ENCODE measurements at places on chromosomes 3 and 15. TPM values are rescaled to one million over a fixed set of nuclear protein-coding genes. Genes with fewer than 3 reads are reported as not detected.

Gene PLA1A
- total RNA-seq = 0.25 TPM

Gene CNTN3
- total RNA-seq = 3.4 TPM

Gene GOLGA6D
- total RNA-seq = not detected

Gene ROPN1
- not detected for total RNA-seq

Gene PPARG
- 14.3 TPM for total RNA-seq

Gene TMEM40
- not detected for total RNA-seq

Gene GOLGA8Q
- total RNA-seq = 2.0 TPM

Gene GABRA5
- total RNA-seq = not detected

Gene CFAP91
- total RNA-seq = 0.68 TPM

Gene CCDC13
- 0.50 TPM for total RNA-seq

Gene GOLGA8A
- total RNA-seq = 12.7 TPM

Gene RARRES1
- total RNA-seq = 40.8 TPM

Gene GP9
- total RNA-seq = not detected

Gene DNAH12
- total RNA-seq = under 0.01 TPM
